ENCODE measurements at places on chromosomes 3 and 15.

DNA sequence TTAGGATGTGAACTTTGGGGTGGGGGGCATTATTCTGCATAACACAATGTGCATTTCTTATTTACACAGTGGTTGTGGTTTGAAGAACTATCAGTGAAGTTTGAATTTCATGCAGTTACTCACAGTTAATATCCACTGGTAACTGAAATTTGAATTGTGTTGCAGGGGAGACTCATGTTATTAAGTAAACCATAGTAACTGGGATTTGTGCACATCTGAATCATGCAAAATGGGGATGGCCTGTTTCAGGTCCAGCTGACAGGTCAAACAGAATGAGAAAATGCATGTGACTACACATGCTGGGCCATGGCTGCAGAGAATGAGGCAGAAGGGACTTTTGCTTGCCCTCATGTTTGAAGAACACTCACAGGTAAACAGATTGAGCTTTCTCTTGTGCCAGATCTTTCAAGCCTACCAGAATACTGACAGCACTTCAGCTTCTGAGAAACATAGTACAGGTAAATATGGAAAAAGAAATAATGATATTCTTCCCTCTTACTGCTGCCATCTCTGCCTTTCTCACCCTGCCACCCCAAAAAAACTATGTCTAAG is 115.0 kb downstream of the POLQ start:
- DNase-seq: no peak

- no peak for DNase-seq
These were observed 76.2 kb downstream of the PRICKLE2 start for GRCh38 chr3:64148955-64149653.

DNA sequence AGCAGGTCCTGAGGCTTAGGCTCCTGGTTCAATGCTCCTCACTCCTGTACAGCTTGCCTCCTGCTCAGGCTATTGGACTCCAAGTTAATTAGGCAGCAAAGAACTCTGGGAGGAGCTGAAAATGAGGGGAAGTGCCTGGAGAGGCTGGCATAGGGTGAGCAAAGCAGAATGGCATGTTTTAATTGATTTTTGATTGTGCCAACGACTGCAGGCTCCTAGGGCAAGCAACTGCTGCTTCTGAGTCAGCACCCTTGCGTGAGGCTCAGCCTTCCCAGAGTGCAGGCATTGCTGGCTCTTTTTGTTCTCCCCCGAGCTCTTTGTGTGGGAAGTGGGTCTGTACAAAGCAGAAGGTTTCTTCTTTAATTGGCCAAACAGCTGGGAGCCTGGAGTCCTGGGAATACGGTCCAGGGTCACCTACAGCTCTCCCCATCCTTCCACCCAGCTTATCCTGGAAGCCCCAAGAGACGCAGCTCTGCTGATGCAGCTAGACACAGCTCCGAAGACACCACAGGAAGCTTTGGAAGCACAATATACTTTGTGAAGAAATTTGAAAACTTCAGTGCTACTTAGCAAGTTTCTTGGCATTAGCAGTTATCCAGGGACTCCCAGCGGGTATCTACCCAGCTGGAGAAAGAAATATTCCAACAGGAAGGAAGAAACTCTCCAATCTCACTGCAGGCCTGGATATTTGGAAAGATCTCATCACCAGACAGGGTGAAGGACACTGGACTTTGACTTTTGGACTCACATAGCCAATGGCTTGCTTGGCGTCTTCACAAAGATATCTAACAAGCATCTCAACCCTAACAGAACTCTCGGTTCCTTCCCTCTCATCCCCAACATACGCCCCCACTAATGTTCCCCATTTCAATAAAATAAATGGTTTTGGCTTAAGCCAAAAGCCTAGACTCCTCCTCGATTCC is 76.8 kb downstream of the BDH1 start:
- no peak for DNase-seq

DNA sequence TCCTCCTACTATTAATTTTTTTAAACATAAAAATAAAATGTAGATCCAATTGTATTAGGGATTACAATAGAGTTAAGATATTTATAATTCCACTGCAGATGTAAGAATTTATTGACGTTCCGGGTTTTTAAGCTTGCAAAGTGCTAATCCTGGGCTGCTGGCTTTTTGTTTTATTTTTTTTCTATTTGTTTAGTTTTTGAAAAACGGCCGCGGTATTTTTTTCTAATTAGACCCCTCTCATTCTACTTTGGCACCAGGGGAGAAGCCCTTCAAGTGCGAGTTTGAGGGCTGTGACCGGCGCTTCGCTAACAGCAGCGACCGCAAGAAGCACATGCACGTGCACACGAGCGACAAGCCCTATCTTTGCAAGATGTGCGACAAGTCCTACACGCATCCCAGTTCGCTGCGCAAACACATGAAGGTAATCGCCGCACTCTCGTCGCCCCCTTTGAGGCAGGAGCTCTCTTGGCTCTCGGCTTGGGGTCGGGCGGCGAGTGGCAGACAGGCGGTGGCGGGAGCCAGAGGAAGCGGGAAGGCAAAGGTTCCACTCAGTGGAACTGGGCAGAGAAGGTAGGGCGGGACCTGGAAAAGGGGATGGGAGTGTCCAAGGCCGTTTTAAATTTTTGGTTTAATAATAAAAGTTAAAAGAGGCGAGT is 3.2 kb downstream of the ZIC1 start:
- DNase-seq: no peak

- no peak for DNase-seq
These were observed 150.3 kb upstream of the STRIT1 start for GRCh38 chr3:155443815-155444214.

DNA sequence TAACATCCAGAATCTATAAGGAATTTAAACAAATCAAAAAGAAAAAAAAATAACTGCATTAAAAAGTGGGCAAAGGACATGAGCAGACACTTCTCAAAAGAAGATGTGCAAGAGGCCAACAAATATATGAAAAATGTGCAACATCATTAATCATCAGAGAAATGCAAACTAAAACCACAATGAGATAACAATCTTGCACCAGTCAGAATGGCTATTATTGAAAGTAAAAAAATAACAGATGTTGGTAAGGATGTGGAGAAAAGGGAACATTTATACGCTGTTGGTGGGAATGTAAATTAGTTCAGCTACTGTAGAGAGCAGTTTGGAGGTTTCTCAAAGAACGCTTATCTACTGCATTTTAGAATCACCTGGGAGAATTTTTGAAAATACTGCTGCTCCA is 186.1 kb downstream of the OTOL1 start:
- no peak for DNase-seq

- DNase-seq: no peak
These were observed 946.7 kb downstream of the NAALADL2 start for GRCh38 chr3:175805825-175806224.

GRCh38 chr3:69320871-69321271 is 65.0 kb downstream of the FRMD4B start:
- no peak for DNase-seq

- DNase-seq: no peak
These were observed 71.6 kb downstream of the ABTB1 start for GRCh38 chr3:127744253-127744815.

DNA sequence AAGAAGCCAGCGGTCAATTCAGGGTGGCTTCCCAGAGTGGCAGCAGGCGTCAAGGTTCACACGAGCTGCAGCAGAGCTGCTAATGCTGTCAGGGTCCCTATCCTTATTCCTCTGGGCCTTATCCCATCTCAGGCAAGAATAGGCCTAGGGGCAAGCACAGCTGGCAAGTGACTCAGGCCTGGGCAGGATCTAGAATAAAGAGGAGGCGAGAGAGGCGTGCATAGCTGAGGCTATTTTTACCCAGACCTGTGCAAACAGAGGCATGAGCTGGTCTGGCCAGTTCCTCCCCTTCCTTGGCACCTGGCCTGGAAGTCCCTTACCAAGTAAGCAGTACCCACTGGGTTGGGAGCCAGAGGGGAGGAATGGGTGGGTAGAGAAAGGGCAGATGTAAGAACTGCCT is 12.2 kb upstream of the VIPR1 start:
- no peak for DNase-seq

GRCh38 chr3:141271279-141272030 is 39.8 kb downstream of the PXYLP1 start:
- DNase-seq: no peak

DNA sequence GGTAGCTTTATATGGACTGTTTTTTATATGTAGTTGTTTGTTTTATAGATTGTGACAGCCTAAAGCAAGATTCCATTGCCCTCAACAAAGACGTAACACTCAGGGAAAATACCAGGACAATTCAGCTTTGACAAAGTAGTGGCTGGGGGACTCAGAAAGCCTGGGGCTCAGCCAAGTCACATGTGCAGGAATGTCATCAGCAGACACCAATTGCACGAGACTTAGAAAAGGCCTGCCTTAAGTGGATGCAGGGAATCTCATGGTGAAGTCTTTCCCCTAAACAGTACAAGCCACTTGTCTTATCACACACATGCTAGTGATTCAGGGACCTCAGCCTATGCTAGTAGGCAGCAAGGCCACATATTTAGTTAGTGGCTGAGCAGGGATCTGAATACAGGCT is 381.8 kb upstream of the THBS1 start:
- no peak for DNase-seq

DNA sequence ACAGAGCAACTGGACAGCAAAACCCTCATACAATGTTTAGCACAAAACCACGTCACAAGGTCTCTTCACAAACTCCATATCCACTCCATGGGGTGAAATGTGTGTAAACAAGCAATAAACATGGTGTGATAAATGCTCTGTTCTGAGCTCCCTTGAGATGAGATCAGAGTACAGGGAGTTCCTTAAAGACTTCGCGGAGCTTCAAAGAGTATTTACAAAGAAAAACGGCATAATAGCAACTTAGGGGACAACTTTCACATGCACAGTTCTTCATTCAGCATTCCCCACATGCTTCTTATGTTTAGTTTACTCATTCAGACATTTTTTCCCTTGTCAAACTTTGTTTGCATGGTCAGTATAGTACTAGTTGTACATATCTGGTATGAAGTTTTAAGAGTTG is 52.5 kb upstream of the SUCLG2 start:
- DNase-seq: no peak

- no peak for DNase-seq
These were observed 74.8 kb upstream of the POMGNT2 start for GRCh38 chr3:43180694-43181093.

GRCh38 chr15:42581272-42581730 is 5.9 kb downstream of the STARD9 start:
- DNase-seq: peak; percentile 43

DNA sequence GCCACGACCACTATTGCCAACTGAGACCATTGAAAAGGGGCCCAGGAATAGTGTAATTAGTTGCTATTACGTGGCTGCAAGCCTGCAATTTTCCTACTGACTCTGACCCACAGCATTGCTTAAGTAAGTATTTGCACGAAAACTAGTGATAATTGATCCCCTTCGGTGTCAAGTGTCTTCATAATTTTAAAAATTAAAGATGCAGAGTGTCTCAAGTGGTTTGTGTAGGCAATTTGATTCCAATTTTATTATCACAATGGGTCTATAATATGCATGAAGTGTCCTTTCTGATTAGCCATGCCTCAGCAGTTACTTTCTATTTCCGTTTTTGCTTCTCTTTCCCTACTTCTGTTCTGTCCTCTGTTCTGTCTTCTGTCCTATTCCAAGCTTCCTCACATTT is 259.2 kb downstream of the C3orf38 start:
- DNase-seq: no peak

GRCh38 chr3:10960255-10960654 is 32.3 kb upstream of the SLC6A1 start:
- no peak for DNase-seq

GRCh38 chr15:80246425-80246894 is 5.6 kb downstream of the CTXND1 start:
- DNase-seq: no peak

DNA sequence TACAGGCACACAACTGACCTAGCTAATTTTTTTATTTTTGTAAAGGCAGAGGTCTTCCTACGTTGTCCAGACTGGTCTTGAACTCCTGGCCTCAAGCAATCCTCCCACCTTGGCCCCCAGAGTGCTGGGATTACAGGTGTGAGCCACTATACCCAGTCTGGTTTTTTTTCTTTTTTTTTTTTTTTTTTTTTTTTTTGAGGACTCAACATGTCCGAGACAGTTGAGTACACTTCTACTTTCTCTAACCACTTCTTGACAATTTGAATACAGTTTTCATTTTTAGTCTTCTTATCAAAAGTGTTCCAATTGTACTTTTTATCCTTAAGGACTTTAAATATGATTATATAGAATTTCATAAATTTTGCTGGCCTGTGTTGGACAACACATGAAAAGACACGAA is 7.4 kb upstream of the GSK3B start:
- no peak for DNase-seq

DNA sequence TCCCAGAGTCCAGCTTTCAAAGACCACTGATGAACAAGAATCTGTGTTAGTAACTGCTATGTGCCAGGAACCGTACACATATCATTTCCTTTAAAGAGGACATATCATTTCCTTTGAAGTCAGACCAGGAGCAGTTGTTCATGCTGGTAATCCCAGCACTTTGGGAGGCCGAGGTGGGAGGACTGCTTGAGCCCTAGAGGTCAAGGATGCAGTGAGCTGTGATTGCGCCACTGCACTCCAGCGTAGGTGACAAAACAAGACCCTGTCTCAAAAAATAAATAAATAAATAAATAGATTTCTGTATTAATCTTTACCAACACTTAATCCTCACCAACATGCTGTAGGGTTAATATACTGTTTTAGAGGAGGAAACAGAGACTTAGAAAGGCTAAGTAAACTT is 23.9 kb upstream of the CDV3 start:
- no peak for DNase-seq

GRCh38 chr3:151307131-151307530 is 9.5 kb downstream of the GPR87 start:
- no peak for DNase-seq

DNA sequence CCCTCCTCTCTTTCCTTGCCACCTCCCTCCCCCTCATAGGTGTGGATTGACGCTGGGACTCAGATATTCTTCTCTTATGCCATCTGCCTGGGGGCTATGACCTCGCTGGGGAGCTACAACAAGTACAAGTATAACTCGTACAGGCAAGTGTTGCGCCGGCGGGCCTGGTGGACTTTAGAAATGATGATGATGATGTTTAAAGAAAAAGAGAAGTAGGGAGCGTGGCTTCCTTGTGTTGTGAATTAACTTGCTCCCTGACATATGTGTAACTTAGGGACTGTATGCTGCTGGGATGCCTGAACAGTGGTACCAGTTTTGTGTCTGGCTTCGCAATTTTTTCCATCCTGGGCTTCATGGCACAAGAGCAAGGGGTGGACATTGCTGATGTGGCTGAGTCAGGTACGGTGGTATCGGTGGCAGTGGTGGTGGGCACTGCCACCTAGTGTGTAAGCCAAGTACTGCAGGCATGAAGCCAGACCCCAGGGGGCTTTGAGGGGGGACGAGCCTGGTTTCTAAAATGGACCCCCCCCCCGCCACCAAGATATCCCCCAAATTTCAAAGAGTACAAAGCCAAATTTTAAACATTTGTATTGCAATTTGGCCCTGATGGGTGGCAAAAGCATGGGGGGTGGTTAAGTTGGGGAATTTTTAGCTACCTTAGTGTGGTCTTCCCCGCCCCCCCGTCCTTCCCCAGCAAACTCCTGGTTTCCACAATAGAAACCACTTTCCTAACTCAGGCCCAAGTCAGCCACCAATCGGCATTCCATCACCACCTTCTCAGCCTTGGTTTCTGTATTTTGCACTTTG is 65.6 kb downstream of the SLC6A6 start:
- DNase-seq: peak; percentile 26

Data from stimulated activated CD4-positive, alpha-beta T cell treated with anti-CD3 and anti-CD28 coated beads, Interleukin-1b, Interleukin-23, amount 100 ng/mL, for 1 hour (primary cell).